RKO (cell line): ENCODE measurements at places on chromosomes 16 and 17.

GRCh38 chr16:15714393-15715172 lies 64.5 kb downstream of the NDE1 start:
- no peak for DNase-seq

DNA sequence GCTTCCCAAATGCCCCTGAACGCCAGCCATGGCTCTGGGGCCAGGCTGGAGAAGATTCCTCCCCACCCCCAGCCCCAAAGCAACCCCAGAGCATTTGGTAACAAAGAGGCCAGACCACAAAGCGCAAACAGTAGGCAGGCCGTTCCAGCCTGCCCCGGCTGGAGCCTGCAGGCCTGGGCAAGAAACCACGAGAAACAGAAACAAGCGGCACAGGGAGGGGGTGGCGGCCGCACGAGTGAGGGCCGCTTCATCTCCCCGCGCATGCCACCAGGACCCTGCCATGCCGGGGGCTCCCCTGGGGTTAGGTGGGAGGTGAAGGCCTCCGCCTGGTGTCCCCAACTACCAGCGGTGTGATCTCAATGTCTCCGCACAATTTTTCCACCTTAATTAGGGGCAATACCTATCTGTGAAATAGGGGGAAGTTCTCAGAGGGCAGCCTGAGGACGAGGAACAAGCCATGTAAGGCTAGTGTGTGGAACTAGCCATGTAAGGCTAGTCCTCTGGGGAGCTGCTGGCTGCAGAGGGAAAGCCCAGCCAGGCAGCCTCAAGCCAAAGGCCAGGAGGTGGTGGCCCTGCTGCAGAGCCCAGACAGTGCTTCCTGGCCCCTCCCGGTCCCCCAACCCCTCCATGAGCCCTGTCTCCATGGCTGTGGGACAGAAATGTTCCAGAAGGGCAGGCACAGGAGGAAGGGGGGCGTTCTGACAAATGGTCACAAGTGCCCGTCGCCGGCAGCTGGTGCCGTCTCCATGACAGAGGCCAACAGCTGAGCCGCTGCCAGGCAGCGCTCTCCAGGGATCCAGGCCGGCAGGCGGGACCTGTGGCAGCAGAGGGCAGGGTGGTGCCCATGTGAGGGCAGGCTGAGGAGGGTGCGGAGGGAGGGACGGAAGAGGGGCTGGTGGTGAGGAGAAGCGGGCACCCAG lies 14.5 kb upstream of the MTSS2 start:
- DNase-seq: no peak

DNA sequence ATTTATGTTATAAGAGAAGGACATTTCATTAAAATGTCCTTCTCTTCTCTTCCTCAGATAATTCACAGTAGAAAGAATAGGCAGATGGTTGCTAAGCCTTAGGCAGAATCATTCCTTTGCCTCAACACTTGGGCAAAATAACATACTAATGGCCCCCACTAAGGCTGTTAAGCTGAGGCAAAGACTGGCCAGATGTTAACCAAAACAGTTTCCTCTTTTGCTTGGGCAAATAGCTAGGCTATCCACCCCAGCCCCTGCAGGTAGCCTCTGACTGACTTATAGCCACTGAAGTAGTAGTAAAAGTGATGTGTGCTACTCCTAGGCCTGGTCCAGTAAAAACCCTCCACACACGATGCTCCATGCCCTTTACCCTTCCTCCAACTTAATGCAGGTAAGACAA lies 55.2 kb downstream of the SPAG9 start:
- DNase-seq: no peak

DNA sequence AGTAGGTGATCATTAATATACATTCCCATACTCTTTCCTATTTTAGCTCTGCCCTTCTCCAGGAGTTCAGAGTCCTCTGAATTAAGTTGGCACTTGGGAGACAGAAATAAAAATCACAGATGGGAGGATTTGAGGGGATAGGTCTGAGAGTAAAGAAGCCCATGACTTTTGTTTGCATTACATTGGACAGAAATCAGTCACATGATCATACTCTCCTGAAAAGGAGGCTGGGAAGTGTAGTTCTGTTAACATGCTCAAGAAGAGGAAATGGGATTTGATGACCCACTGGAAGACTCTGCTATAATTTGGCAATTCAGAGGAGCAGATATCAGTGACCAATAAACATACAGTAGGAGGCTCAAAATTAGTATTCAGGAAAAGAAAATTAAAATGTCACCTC lies 674.9 kb upstream of the C16orf82 start:
- DNase-seq: no peak

- no peak for DNase-seq
Observed at GRCh38 chr16:83957296-83957855, 4.3 kb downstream of the OSGIN1 start.

DNA sequence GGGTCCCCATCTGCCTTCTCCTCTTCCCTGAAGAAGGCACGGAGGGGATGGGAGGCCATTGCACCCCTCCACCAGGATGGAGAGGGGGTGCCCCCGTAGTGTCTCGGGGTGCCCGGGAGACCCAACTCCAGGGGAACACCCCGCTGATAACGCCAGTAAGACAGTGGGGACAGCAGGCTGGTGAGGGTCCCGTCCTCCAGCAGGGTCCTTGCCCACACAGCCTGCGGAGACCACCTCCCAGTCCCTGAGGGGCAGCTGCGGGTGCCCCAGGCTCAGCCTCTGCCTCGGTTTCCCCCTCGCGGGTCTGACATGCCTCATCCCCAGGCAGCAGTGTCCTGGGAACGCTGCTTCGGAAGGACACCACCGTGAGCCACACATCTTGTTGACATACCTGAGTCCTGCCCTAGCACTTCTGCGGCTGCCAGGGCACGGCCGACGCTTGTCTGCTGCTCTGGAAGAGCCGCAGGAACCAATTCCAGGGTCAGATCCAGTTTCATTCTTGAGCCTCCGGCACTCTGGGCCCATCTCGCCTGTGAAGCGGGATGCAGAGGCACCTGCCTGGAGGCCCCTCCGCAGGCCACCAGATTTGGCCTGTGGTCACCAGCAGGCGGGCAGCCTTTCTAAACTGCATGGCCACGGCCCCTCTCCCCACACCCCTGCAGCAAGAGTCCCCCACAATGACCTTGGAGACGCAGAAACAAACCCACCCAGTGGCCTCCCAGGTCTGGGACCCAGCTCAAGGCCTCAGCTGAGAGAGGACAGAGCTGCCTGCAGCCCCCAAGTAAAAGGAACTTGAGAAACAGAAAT lies 39.9 kb upstream of the ZC3H18 start:
- DNase-seq: no peak

DNA sequence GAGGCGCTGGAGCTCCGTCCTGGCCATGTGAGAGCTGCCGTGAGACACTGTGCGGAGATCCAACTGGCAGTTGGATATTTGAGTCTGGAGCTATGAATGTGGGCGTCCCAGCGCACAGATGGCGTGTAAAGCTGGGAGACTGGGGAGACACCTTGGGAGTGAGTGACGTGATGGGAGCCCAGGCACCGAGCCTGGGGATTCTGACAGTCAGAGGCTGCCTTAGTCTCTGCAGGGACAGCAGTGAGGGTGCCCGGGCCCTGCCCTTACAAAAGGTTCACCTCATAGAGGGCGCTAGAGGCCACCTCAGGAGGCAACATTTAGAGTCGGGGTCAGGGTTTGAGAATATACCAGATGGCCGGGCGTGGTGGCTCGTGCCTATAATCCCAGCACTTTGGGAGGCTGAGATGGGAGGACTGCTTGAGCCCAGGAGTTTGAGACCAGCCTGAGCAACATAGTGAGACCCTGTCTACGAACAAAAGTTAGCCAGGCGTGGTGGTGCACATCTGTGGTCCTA lies 194.1 kb upstream of the GSE1 start:
- no peak for DNase-seq

DNA sequence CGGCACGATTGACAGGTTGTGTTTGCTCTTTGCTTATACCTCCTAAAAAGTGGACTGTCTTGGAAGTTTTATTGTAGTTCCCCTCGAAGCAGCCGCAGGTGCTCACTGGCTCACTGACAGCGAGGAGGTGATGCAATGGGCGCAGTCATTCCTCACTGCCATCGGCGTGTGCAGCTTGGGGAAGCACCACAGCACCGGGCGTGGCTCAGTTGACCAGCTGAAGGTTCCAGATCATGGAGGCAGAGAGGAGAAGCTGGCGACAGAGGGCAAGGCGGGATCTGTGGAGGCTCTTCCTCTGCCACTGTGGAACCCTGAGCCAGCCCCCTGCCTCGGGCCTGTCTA lies 72.1 kb upstream of the TNRC6C start:
- no peak for DNase-seq

- no peak for DNase-seq
Observed at GRCh38 chr17:41871789-41872188, 6.6 kb upstream of the KLHL11 start.

GRCh38 chr17:77356109-77356689 lies 215.4 kb downstream of the SEC14L1 start:
- no peak for DNase-seq

- DNase-seq: no peak
Observed at GRCh38 chr17:31704483-31704882, 154.6 kb downstream of the COPRS start.

DNA sequence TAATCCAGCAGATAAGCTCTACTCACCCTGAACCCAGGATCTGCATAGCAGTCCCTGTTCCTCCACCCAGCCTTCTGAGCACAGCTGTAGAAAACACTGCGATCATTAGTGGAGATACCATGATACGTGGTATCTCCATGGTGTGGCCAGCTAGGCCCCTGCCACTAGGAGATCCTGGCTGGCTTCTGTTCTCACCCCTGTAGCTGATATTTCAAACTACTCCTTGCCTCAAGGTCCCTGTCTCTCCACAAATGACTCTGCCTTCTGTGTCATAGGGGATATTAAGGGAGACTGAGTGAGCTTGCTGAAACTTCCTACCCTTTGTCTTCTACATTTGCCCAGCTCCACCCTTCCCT lies 44.3 kb downstream of the ERN1 start:
- DNase-seq: no peak

- peak; percentile 60 for DNase-seq
Observed at GRCh38 chr16:21600031-21600773, 825 bp downstream of the METTL9 start.

GRCh38 chr17:72460711-72461110 lies 339.9 kb downstream of the SOX9 start:
- no peak for DNase-seq

DNA sequence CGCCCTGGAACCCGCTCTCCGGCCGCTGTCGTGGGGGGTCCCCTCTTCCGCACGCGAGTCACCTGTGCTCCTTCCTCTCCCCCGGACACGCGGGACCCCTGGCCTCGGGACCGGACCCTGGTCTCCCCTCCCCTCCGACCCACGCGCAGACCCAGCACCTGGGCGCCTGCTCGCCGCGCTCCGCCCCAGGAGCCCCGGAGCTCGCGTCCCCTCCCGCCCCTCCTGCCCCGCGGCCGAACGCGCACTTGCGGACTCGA lies 762 bp downstream of the RAB40B start:
- no peak for DNase-seq

DNA sequence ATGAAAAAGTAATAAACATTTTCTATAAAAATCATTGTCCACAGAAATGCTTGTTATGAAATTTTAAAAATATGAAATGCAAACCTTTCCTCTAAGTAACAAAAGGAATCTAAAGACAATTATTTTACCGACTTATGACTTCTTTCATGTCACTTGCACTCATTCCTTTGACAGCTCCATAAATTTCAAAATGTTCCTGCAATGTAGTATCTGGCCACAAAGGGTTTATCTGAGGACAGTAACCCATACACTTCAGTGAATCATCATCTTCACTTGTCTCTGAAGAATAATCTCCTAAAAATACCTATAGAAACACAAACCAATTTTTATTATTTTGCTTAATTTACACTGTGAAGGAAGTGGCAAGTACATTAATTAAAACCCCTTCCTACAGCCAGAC lies 25.6 kb upstream of the ABCA10 start:
- DNase-seq: no peak

- no peak for DNase-seq
Observed at GRCh38 chr17:37278247-37278894, 97.4 kb upstream of the C17orf78 start.

DNA sequence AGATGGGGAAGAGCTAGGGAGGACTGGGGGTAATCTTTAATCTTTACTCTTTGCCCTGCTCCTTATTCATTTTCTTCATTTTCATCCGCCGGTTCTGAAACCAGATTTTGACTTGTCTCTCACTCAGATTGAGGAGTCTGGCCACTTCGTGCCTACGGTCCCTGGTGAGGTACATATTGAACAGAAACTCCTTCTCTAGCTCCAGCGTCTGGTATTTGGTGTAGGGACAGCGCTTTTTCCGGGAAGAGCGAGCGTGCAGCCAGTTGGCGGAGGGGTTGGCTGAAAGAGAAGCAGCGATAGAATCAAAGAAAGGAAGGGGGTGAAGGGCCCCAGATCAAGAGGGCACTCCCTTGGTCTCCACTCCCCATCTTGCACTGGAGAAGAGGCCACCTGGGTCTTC lies 3.3 kb downstream of the HOXB9 start:
- no peak for DNase-seq

DNA sequence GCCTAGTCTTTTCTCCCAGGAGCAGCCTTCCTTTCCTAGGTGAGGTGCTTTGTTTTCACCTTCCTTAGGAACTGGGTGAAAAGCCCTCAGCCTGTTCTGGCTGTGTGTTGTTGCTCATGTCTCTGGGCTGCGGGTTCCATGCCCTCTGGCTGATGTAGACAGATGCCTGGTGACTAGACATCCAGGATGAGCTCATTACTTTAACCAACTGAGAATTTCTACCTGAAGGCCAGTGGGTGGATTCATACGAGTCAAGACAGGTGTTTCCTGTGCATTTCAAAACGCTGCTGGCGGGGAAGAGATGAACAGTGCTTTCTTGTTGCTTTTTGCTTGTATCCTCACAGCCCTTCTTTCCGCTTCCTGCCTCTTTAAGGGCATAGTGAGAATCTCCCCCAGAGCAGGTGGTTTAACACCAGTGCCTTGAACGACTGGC lies 22.3 kb downstream of the SAP30BP start:
- DNase-seq: no peak

GRCh38 chr16:70638814-70639792 lies 7.3 kb upstream of the IL34 start:
- DNase-seq: no peak

DNA sequence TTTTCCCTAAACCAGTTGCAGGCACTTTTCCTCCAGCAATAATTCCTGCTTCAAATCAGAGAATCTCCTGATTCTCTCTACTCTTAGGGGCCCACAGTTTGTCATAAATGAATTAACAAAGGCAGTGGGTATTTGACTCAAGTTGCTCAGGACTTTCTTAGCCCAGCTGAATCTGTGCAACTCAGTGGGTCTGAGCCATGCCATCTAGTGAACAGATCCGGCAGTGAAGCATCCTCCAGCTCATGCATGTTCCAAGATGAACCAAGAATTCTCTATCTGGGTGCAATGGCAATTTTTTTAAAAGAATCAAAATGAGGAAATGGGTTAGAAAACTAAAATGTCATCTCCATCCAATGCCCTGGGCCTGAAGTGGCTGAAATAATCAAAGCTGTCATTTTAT lies 575.2 kb upstream of the CDH11 start:
- no peak for DNase-seq

GRCh38 chr17:77529328-77529650 lies 388.5 kb downstream of the SEC14L1 start:
- no peak for DNase-seq
